ENCODE measurements at places on chromosomes 5 and 9.

- no peak for DNase-seq
Measured at GRCh38 chr5:74432721-74433120, 207.8 kb downstream of the ENC1 start.

DNA sequence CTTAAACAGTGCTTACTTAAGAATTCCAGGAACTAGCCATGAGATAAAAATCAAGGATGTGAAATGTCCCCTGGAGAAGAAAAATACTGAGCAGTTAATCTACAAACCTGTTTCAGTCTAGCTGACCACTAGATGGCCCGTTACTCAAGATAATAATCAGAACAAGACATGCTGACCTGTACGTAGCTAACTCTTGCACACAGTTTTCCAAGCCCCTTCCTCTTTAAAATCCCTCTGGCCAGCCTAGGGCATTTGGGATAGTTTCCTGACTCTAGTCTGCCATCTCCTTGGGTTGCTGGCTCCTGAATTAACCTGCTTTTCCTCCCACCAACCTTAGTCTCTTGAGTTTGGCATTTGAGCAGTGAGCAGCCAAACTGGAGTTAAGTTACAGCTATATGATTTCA lies 59.2 kb upstream of the TRAF1 start:
- no peak for DNase-seq

DNA sequence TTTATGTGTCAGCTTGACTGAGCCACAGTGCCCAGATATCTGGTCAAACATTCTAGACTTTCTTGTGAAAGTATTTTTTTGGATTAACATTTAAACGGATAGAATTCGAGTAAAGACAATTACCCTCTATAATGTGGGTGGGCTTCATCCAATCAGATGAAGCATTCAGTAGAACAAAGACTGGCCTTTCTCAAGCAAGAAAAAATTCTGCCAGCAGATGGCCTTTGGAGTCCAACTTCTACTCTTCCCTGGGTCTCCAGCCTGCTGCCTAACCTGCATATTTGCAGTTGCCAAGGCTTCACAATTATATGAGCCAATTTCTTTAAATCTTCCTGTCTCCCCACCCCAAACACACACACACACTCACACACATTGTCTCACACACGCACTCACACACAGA lies 86.4 kb downstream of the MED10 start:
- DNase-seq: peak; percentile 33

GRCh38 chr5:164048359-164048926 lies 543.0 kb downstream of the MAT2B start:
- DNase-seq: no peak
